ENCODE measurements at places on chromosomes 6 and 20. TPM values are rescaled to one million over a fixed set of nuclear protein-coding genes. Genes with fewer than 3 reads are reported as not detected.

FAM110A gene
- 14.9 TPM for total RNA-seq

ENPP5 gene
- 18.7 TPM for total RNA-seq

TRAPPC3L gene
- not detected for total RNA-seq

WASF1 gene
- total RNA-seq, result 11.3 TPM

POU5F1 gene
- 32.7 TPM for total RNA-seq

GGTLC1 gene
- total RNA-seq, result not detected

NMBR gene
- total RNA-seq, result not detected

SGK2 gene
- 45.6 TPM for total RNA-seq

CYP21A2 gene
- 0.76 TPM for total RNA-seq

FRS3 gene
- total RNA-seq, result 5.0 TPM

C6orf15 gene
- not detected for total RNA-seq

LY6G6C gene
- total RNA-seq, result not detected

GSTA2 gene
- not detected for total RNA-seq

PERP gene
- 103 TPM for total RNA-seq

L3MBTL1 gene
- total RNA-seq, result 42.3 TPM

ADGB gene
- total RNA-seq, result not detected

KPNA5 gene
- total RNA-seq, result 12.2 TPM

RAD21L1 gene
- not detected for total RNA-seq

DACT2 gene
- total RNA-seq, result not detected

HLA-DQB1 gene
- 190 TPM for total RNA-seq

BHLHE23 gene
- not detected for total RNA-seq

TINAG gene
- 17.4 TPM for total RNA-seq

SEL1L2 gene
- not detected for total RNA-seq

HCRTR2 gene
- not detected for total RNA-seq

FAM217A gene
- not detected for total RNA-seq

SRSF3 gene
- 347 TPM for total RNA-seq

TBXT gene
- total RNA-seq, result not detected

ENPP1 gene
- total RNA-seq, result 7.7 TPM

TFAP2D gene
- total RNA-seq, result not detected

TIAM2 gene
- 12.9 TPM for total RNA-seq

TAB2 gene
- 35.7 TPM for total RNA-seq

EEF1A2 gene
- 359 TPM for total RNA-seq

TMEM244 gene
- total RNA-seq, result not detected

C20orf141 gene
- total RNA-seq, result not detected

STMND1 gene
- total RNA-seq, result 0.68 TPM

GJA10 gene
- not detected for total RNA-seq

ATXN1 gene
- total RNA-seq, result 19.7 TPM

TRIM40 gene
- total RNA-seq, result 0.29 TPM

Measured in Calu3 (cell line).